ENCODE measurements at places on chromosomes 1 and 21.

DNA sequence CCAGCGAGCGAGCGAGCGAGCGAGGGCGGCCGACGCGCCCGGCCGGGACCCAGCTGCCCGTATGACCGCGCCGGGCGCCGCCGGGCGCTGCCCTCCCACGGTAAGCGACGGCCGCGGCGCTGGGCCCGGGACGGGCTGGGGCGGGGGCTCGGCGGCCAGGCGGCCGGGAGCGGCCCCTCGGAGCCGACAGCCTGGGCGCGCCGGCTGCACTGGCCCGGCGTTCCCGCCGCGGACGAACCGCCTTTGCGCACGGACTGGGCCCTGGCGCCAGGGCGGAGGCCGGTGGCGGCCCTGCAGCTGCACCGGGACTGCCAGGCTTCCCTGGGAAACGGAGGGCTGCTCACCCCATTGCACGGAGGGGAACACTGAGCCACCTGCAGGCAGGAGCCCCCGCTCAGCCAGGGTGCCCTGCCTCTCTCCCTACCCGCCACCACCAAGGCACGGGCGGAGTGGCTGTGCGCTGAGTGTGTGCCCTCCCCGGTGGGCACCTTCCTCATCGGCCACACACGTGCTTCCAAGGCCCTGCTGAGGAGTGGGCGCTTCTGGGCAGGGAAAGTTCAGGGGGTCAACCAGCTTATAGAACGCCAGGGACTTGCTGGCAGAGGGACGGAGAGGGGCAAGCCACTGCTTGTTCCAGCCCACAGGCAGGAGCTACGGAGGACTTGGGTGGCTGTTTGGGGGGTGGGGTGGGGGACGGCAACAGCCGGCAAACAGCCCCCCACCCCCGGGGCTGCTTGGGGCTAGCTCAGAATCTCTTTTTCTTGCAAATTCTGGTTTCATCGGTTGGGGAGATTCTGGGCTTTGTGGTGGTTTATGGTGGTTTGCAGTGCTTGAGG lies 532 bp downstream of the CSF1 start:
- peak; percentile 41 for DNase-seq

DNA sequence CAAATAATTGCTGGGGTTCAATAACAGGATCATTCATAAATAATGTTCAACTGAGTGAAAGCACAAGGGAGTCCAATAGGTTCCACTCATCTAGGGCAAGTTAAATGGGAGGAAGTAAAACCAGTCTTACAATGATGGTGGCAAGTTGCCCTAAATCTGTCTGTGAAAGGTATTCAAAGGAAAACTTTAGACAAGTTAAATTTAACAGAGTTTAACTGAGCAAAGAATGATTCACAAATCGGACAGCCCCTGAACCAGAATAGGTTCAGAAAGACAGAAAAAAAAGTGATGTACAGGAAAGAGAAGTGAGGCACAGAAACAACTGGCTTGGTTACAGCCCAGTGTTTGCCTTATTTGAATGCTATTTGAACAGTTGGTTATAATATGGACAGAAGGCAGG lies 183.5 kb upstream of the ADGRL4 start:
- no peak for DNase-seq

- peak; percentile 69 for DNase-seq
Measured at GRCh38 chr1:32619701-32620485, 30.5 kb downstream of the ZBTB8OS start.

- peak; percentile 36 for DNase-seq
Measured at GRCh38 chr1:184036517-184036949, 995 bp downstream of the COLGALT2 start.

DNA sequence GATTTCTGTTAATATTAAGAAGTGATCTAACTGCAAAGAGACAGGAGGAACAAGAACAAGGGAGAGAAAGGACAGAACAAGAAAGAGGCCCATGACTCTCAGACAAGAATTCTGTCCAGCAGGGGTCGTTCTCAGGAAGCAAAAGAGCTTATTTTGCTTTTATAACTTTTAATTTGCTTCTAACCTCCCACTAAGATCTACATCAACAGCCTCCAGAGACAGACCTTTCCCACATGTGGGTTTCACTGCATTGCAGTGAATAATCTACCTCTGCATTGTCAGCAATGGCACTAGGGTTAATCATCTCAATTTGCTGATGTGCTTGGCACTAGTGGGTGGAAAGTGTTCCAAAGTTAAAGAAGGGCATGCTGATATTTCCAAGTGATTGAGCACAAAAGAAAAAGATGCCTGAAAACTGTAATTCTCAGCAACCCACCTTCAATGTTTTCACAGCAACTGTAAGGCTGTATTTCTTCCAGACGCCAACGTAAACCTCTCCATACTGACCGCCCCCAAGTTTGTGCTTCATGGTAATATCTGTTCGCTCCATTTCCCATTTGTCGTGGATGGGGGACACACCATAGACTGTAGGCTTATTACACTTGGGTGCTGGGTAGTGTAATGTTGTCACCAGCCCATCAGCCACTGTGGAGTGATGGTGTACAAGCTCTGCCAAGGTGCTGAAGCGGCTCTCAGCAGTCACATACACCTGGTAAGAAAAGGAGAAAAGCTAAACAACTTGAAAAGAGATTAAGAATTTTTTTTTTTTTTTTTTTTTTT lies 39.5 kb downstream of the TOR3A start:
- DNase-seq = peak; percentile 81

GRCh38 chr1:205849619-205850355 lies at the start of gene PM20D1:
Gene PM20D1 (minus strand): TSS chr1:205850132. CDS start chr1:205850072, 60 bp downstream.
- peak; percentile 96 for DNase-seq

Data from hematopoietic multipotent progenitor cell treated with erythropoietin and hydrocortisone succinate and interleukin-3 and kit ligand, for 6 days (in vitro differentiated cells).